Skeletal muscle tissue (tissue), 5 donors: ENCODE measurements at places on chromosomes 4 and X. TPM values are rescaled to one million over a fixed set of nuclear protein-coding genes. Genes with fewer than 3 reads are reported as not detected.

KLB gene
- 1.0 TPM for total RNA-seq

PPP1R2C gene
- total RNA-seq: not detected

PNMA6A gene
- total RNA-seq: 3.7 TPM

STPG2 gene
- total RNA-seq: 0.52 TPM

ZCCHC18 gene
- total RNA-seq: 0.52 TPM

GPR82 gene
- not detected for total RNA-seq

TMSB15A gene
- 6.3 TPM for total RNA-seq
